NCI-H2081 (cell line): ENCODE measurements at places on chromosomes 6 and 20.

DNA sequence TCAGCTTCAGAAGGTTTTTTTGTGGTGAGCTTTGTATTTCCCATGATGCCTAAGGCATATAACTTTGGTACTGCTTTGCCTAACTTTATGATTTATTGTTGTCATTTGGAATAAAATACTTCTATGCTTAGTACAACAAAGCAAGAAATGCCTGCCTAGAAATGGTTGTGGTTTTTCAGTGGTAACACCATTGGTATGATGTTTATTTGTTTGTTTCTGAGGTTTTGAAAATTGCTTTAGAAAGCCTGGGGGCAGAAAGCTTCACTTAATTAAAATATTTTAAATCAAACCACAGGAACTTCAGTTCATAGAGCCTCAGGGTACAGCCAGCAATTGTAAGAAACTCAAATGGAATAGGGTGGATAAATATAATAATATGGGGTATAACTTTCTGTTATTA, 351.2 kb upstream of the MAP3K7 start:
- DNase-seq: no peak

DNA sequence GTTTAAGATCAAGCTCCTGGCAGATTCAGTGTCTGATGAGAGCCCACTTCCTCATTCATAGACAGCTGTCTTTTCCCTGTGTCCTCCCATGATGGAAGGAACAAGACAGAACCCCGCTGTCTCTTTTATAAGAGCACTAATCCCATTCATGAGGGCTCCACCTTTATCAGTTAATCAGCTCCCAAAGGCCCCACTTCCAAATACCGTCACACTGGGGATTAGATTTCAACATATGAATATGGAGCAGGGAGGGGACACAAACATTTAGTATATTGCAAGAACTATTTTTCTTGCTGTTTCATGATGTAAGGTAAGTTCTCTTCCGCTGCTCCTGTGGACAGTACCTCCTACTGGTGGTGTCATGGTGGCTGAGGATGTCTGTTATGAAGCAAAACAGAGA, 158.3 kb upstream of the IRAK1BP1 start:
- DNase-seq: no peak

DNA sequence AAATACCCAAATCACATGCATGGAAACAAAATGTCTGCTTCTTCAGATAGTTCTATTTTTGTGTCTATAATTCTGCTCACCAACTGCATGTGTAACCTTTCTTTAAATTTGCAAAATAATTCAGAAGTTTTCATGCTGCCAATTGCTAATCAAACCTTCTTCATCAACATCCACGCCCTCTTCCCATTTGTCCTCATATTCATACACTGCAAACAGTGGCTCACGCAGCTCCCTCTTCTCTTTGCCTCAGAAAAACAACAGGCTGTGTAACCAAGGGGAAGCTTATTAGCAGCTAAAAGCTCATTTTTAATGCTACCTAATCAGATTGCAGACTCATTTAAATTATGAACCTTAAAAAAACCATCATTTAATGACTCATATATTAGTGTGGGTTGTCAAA, 555.0 kb upstream of the EPHA7 start:
- DNase-seq: no peak

GRCh38 chr6:149235130-149235561, 82.4 kb upstream of the TAB2 start:
- DNase-seq: no peak

GRCh38 chr20:61191096-61191495, 61.0 kb upstream of the CDH4 start:
- no peak for DNase-seq

DNA sequence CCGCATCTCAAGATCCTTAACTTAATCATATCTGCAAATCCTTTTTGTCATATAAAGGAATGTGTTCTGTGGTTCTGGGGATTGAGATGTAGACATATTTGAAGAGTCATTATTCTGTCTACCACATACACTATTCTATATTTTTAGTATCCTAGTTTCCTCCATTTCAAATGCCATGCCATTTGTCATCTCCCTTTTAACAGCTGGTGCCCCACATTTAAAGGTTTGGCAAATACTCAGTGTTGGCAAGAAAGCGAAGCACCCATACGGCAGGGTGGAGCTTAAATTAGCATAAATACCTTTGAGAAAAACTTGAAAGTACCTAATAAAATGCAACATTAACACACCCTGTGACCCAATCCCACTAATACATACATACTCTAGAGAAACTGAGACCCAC, 31.7 kb downstream of the PAK5 start:
- no peak for DNase-seq

DNA sequence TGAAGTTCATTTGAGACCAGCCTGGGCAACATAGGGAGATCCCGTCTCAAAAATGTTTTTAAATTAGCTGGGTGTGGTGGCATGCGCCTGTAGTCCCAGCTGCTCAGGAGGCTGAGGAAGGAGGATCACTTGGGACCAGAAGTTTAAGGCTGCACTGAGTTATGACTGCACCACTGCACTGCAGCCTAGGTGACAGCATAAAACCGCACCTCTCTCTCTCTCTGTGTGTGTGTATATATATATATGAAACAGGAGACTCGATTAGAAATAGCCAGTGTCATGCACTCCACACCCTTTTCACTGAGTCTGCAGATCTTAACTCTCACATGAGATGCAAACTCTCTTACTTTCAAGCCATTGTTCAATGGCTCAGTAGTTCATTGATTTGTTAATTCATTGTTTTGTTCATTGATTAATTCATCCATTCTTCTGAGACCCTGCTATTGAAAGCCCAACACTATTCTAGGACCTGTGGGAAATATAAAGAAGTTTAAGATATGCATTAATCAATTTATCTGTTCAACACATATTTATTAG, 52.4 kb upstream of the MRPS10 start:
- DNase-seq: no peak

DNA sequence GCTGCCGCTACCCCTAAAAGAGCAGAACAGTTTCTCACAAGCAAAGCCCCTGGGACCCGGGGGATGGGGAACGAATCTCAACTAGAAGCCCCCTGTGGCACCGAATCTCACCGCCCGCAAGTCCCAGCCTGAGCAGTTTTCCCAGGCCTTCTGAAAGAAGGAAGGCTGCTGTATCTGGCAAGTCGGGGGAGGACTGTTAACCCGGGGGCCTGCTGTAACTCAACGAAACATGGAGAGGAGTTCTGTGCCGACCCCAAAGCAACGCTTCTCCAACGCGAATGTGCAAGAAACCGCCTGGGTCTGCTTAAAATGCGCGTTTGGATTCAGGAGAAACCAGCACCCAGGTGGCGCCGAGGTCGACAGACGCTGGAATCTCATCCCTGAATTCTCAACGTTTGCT, 34.2 kb downstream of the DLL1 start:
- DNase-seq: no peak

DNA sequence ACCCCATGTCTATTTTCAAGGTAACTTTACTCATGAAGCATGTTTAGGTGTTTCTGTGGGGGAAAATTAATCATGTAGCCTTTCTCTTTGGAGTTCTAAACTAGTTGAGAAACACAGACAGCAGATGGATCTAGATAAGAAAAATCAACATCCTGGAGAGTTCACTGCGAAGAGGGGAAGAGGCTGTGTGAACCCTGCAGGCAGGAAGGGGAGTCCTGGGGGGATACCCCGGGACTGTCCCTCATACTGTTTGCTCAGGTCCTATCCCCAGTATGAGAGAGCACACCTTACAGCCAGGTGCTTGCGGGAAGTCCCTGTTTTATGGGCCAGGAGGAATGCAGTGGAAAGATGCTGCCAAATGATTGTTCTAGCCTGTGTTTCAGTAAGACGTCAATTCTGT, 32.7 kb downstream of the CHMP4B start:
- no peak for DNase-seq

GRCh38 chr20:1526310-1526709, 31.2 kb downstream of the SIRPD start:
- no peak for DNase-seq

- no peak for DNase-seq
These were observed 285.1 kb downstream of the BMP7 start for GRCh38 chr20:56981301-56981700.

DNA sequence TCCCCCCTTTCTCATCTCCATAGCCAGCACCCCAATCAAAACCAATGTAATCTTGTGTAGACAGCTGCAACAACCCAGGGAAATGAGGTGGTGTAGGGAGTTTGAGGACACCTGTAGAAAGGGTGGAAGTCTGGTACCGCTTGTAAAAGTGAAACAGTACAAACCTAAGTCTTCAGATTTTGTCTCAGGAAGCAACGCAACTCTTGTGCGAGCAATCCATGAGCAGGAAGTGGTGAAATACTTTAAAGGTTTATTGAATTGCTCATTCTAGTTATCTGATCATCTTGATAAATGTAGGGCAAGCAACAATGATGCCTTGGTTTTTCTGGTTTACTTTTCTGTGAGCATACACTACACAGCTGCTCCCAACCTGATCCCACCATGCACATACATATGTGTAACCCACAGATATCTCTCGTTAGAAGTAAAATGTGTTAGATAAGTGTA, 71.1 kb upstream of the THEMIS start:
- no peak for DNase-seq

- DNase-seq: no peak
These were observed 290.0 kb downstream of the PTPRK start for GRCh38 chr6:128230267-128230989.

DNA sequence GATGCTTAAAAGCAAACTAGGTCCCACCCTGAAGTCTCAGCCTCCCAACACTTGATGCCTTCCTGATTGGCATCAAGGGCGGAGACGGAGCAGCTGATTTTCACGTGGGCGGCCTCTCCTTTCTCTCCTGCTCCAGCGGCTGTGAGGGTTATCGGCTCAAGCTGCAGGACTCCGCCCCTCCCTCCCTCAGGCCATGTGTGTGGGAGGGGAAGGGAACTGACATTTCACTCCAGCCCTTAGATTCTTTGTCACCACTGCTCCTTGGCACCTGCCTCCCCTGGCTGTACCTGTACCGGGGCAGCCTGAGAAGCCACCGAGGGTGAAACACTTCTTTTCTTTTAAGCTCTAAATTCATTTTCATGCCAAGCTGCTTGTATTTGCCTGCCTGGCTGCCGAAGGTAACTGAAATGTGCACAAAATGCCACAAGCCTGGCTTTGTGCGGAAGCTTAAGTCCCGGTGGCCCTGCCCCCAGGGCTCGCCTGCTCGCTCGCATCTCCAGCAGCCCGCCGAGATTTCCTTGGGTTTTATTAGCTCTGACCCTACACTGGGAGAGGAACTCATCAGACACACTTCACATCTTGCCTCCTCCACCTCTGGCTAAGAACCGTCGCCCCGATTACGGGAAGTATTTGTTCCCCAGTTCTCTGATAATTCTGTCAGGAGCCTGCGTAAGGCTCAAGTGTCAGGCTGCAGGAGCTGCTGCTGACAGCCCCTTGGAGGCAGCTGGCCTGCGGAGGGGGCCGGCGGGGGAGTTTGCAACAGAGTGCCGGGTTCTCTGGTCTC, 9.6 kb upstream of the CPNE5 start:
- DNase-seq: no peak

GRCh38 chr6:31663961-31664789, 622 bp downstream of the GPANK1 start:
- no peak for DNase-seq

- DNase-seq: no peak
These were observed 490.6 kb downstream of the DHX35 start for GRCh38 chr20:39452583-39453340.

DNA sequence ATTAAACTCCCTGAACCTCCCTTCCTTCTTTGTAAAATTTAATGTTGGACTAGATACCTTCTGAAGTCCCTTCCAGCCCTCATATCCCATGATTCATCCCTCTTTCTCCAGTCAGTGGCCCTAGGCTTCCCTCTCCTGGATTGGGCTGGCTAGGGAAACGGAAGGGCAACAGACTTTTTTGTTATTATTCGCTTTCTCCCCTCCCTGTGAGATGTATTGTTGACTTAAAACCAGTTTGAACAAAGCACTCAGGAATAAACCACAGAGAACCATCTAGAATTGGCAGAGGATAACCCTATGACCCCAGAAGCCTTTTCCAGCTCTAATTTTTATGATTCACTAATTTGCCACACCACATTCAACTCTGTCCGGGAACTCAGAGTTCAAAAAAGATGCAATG, 239.7 kb upstream of the SUPT3H start:
- no peak for DNase-seq

GRCh38 chr6:113401231-113401630, 455.9 kb upstream of the MARCKS start:
- DNase-seq: no peak

- no peak for DNase-seq
These were observed 54.5 kb downstream of the KIF16B start for GRCh38 chr20:16518784-16519084.

DNA sequence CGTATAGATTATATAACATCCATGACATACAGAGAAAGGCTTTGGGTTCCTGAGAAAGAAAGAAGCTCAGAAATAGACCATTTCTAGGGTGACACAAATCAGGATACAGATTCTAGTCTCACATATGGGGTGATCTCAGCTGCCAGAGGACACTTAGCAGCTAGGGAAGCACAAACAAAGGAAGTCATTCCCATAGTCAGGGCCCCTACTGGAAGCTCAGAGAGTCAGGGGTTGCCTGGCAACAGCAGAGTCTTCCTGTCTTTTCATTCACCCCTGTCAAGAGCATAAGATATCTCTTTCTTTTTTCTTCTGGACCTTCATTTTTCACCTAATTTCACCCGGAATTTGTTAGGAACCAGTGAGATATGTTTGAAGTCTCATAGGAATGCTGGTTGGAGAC, 81.9 kb upstream of the IYD start:
- no peak for DNase-seq

DNA sequence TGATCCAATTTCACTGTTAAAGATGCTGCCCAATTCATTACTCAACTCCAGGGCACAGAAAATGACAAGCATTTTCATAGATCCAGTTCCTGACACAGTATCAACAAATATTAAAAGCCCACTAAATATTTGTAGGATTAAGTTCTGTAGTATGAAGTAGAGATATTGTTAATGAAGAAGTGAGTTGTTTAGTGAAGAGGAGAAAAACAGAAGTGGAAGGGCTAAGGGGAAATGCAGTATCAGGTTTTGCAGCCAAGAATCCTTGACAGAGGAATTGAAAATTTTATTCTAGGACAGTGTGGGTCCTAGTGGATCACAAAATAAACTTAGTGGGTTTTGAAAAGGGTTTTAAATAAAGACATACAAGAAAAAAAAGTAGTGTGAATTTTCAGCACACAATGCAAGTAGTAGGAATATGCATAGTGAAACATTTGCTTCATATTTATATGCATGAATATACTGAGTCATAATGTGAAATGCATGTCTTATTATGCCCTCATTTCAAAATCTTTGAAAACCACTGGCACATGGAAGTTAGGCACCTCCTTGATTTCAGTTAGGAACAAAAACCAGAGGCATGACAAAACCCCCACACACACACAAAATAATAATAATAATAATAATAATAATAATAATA, 338.6 kb downstream of the KHDRBS2 start:
- no peak for DNase-seq

DNA sequence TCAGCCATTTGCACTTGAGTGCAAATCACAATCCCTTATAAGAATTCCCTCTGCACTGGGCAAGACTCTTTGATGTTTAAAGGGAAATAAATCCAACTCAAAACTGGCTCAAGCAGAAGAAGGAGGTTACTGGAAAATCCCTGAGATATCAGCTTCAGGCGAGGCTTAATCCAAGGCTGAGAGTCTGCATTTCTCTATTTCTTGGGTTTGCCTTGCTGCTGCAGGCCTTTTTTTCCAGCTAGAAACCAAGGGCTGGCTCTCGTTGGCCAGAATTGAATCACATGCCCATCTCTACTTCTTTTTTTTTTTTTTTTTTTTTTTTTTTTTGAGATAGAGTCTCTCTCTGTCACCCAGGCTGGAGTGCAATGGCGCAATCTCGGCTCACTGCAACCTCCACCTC, 11.7 kb downstream of the HCK start:
- no peak for DNase-seq

GRCh38 chr6:3330199-3330598, 71.5 kb downstream of the PSMG4 start:
- DNase-seq: no peak
